ENCODE measurements at places on chromosomes 2 and 18.

DNA sequence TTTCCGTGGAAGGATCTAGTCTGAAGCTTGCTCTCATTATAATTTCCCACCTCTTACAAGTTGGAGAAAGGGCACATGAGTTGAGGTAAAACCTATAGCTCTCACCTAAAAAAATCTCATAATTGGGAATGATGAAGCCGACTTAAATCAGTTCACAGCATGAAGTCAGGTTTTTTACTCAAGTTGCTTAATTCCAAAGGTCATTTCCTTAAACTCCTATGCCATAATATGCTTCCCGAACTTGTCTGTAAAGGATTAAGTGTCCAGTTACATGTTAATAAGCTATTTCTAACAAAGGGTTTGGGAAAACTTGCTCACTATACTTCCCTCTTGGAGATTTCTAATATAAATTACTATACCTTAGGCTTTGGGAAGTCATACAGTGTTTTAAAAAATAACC lies 481.2 kb downstream of the NUP35 start:
- DNase-seq: no peak

GRCh38 chr2:1671916-1672315 lies 72.4 kb downstream of the PXDN start:
- no peak for DNase-seq

DNA sequence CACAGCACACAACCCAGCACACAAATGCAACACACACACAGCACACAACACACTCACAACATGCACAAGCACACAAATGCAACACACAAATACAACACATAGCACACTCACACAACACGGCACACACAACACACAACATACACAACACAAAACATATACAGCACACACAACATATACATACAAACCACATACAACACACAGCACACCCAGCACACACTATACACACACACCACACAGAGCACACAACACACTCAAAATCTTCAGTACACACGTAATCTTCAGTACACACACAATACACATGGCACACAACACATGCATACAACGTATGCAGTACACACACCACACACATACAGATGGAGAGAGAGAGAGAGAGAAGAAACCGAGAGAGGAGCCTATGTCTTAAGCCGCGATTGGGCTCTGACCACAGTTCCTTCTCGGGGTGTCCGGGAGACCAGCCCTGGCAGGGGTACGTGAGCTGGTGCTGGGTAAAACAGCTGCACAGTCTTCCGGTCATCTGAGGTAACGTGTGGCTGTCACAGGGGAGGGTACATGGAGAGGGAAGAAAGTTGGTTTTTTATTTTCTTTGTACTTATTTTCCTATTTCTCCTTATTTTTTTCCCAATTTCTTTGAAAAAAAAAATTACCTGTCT lies 25.1 kb downstream of the POU3F3 start:
- DNase-seq: no peak

DNA sequence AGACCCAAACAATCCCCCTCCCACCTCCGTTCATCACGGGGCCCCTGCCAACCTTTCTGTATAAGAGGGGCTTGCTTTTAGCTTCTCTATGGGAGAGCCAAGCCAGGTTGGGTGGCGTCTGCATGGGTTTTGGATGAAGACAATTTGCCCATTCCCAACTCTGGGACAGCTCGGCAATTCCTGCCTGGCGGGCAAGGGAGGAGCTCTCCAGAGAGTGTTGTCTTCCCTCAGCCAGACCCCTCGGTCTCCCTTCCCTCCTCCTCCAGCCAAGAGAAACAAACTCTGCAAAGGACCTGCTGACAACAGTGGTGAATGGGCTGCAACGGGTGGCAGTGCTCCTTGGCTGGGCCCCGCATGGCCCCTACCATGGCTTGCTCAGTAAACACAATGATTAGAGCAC lies 267.2 kb upstream of the HDAC4 start:
- DNase-seq: no peak

- DNase-seq: no peak
Observed at GRCh38 chr18:998936-999335, 94.3 kb downstream of the ADCYAP1 start.

GRCh38 chr2:20972792-20973565 lies 70.9 kb downstream of the APOB start:
- DNase-seq: no peak

- no peak for DNase-seq
Observed at GRCh38 chr2:113406114-113406513, 31.4 kb upstream of the ZNG1B start.

- DNase-seq: no peak
Observed at GRCh38 chr2:78077633-78078032, 555.5 kb upstream of the LRRTM4 start.

- no peak for DNase-seq
Observed at GRCh38 chr2:164913011-164913410, 42.3 kb downstream of the SLC38A11 start.

DNA sequence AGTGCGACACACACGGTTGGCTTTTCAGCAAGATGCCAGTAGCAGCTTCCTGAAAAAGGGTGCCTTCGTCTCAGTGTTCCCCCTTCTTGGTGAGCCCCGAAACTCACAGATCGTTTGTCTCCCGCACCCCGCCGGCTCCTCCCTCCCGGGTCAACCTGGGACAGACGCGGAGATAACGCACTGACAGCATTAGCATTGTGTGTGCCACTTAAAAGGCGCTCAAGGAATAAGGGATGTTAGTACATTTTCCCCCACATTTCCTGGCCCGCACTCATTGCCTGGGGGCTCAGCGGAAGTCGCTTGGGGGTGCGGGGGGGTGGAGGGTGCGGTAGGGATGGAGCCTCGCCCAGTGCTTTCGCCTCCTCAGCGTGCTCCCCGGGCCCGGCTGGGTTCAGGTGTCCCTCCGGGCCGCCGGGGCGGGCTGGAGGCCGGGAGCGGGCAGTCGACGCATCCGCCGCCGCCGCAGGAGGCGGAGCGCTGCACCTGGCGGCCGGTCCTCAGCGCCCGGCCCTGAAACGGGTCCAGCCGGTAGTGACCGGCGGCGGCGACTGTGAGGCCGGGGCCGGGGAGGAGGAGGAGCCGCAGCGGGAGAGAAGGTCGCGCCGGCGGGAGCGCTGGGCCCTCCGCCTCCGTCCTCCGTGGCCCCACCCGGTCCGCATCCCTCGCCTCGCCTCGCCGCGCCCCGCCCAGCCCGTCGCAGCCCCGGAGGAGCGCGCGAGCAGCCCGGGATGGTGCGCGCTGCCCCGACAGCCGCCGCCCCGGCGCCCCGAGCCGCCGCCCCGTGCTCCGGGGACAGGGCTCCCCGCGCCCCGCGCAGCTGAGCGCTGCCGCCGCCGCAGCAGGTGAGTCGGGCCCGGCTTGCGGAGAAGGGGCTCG lies at the start of gene MFSD6:
Gene MFSD6, plus strand, starts transcription at position 694 of the 876 bp plus-strand sequence. CDS start 27,675 bp downstream, outside the sequence.
- peak; percentile 74 for DNase-seq

- no peak for DNase-seq
Observed at GRCh38 chr2:104919127-104919526, 65.2 kb downstream of the POU3F3 start.

DNA sequence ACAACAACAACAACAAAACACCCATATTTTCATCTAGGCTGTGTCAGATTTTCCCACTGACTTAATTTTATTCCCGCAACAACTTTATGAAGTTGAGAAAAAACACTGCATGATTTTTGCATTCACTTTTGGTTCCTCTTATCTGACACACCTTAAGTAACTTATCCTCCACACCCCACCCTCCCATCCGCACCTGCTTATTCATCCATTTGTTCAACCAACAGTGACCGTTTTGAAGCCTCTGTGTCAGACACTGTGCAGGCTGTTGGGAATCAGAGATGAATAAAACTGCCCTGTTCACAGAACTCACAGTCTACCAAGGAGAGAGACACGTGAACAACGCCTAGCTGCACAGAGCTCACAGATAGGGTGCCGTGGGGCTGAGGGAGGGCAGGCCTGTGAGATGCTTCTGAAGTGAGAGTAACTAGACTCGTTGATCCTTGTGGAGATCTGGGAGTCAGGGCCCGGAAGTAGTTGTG lies 7.4 kb downstream of the CNNM4 start:
- DNase-seq: peak; percentile 62

DNA sequence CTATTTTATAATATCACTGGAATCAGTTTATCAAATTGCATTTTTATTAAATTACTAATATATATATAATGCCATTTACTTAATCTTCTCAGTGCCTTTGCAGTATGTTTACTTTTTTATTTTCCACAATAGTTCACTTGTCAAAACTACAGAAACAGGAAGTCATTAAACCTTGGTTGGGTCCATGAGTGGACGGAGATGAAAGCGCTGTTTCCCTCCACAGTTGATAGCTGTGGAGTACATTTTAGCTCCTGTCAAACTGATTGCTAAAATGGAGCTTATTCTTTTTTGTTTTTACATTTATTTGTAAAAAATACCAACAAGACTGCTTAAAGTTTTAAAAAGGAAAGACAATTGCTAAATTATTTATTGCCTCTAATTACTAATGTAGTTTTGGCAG lies 19.2 kb downstream of the MFF start:
- DNase-seq: no peak

DNA sequence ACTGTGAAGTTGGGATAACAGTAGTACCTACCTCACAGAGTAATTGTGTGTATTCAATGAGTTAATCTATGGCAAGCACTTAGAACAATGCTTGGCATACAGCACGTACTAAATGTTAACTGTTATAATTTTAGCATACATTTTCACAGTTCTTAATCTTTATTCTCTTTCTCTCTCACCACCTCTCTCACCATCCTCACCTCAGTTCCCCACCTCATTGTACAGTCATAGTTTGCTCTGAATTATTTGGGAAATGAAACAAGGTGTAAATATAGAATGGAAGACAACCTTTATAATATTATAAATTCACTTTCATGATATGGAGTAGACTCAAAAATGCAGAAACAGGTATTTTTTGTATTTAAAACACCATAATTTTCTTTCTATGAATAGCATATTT lies 40.0 kb upstream of the DNAH7 start:
- DNase-seq: no peak

DNA sequence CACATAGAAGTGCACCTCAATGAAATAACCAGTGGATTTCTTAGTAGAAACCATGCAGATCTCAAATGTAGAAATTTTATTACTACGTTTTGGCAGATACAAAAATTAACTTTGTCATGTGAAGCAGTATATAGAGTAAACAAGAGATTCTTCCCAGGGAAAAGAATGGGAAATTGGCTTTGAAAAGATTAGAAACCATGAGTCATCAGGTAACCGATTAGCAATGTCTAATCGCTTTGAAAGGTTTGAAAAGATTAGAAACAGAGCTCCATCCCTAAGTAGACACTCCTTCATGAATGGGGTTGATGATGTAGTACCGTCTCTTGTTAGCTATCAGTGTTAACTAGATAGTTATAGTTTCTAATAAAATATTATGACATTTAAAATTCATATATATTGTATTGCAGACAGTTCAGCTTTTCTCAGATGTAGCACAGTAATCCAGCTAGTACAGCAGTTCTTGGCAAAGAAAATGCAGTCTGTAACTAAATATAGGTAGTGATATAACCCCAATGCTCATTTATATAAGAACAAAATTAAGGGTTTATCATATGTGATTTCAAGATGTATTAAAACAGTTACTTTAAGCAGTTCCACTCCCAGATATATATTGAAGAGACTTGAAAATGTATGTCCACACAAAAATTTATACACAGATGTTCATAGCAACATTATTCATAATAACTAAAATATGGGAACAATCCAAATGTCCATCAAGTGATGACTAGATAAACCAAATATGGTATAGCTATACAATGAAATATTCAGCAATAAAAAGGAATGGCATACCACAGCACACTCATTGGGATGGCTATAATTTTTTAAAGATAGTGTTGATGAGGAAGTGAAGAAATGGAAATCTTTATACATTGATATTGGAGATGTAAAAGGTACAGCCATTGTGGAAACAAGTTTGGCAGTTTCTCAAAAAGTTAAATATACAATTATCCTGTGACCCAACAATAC lies 113.9 kb downstream of the PTPN4 start:
- no peak for DNase-seq

GRCh38 chr18:37539236-37539635 lies 26.4 kb downstream of the CELF4 start:
- DNase-seq: no peak

- DNase-seq: peak; percentile 46
Observed at GRCh38 chr18:73842795-73843394, 304.7 kb downstream of the FBXO15 start.

- no peak for DNase-seq
Observed at GRCh38 chr2:11687736-11688135, 17.7 kb upstream of the NTSR2 start.

DNA sequence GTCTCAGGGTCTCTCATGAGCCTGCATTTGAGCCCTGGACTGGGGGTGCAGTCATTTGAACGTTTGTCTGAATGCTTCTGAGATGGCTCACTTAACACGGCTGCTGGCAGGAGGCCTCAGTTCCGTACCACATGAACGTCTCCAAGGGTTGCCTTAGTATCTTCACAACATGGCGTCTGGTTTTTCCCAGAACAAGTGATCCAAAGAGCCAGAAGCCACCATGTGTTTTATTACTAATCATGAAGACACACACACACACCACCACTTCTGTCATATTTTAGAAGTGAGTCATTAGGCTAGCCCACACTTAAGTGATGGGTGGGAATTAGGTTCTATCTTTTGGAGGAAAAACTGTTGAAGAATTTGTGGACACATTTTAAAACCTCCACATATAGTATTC lies 15.0 kb upstream of the MYO1B start:
- no peak for DNase-seq

- no peak for DNase-seq
Observed at GRCh38 chr2:176826984-176827668, 385.5 kb upstream of the HNRNPA3 start.

GRCh38 chr2:216664593-216665034 lies 30.7 kb downstream of the IGFBP5 start:
- DNase-seq: no peak

- DNase-seq: no peak
Observed at GRCh38 chr2:134252092-134252750, 1.7 kb upstream of the MGAT5 start.

DNA sequence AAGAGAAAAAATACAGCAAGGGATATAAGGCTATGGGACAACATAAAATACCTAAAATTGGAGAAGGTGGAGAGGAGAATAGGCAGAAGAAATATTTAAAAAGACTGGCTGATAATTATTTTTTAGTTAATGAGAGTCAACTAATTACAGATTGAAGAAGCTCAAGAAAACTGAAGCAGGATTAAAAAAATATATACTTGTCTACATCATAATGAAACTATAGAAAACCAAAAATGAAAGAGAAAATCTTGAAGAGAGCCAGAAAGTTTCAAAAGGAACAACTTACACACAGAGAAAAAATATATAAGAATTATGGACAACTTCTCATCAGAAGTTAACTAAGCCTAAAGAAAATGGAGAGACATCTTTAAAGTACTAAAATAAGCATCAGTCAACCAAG lies 62.9 kb upstream of the APCDD1 start:
- DNase-seq: peak; percentile 46

GRCh38 chr2:195442458-195443175 lies 214.4 kb upstream of the SLC39A10 start:
- no peak for DNase-seq

- DNase-seq: peak; percentile 57
Observed at GRCh38 chr2:11829324-11829946, 83.0 kb downstream of the LPIN1 start.
